ENCODE measurements at places on chromosomes 3 and 15.
A peak's percentile ranks its signal among the peaks of the same experiment; 100 is the strongest.

DNA sequence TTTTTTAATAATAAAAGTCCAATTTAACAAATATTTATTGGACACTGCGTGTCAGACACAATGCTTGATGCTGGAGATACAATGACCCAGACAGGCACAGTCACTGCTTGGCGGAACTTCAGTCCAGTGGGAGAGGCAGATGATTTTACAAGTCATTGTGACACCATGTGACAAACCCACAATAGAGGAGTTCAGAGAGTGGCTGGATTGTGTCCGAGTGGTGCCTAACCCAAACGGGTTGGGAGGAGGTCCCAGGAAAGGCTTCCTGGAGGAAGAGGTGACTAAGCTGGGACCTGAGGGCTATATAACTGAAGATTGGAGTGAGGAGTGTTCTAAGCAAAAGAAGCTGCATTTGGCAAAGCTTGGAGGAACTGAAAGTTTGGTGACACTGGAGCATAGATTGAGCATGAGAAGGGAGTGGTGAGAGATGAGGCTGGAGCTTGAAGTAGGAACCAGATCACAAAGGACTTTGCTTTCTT, 41.4 kb downstream of the CRTC3 start:
- DNase-seq: no peak

DNA sequence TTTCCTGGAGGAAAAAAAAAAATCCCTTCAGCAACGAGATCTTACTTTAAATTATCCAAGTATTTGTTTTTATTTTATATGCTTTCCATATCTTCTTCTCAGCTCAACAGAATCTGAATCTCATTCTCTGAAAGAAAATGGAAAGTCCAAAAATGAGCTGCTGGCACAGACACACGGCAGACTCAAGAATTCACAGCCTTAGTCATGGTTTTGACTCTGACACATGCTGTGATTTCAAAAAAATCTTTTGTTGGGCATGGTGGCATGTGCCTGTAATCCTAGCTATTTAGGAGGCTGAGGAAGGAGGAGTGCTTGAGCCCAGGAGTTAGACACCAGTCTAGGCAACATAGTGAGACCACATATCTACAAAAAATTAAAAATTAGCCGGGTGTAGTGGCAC, 565.0 kb downstream of the MAGI1 start:
- no peak for DNase-seq

- no peak for DNase-seq
These were observed 354.5 kb upstream of the THBS1 start for GRCh38 chr15:39226169-39226937.

GRCh38 chr3:59641169-59641899, 591.5 kb upstream of the CFAP20DC start:
- no peak for DNase-seq

GRCh38 chr3:46861605-46862368, 1.5 kb downstream of the MYL3 start:
- no peak for DNase-seq

- DNase-seq: no peak
These were observed 562.6 kb upstream of the DPPA4 start for GRCh38 chr3:109899925-109900324.

DNA sequence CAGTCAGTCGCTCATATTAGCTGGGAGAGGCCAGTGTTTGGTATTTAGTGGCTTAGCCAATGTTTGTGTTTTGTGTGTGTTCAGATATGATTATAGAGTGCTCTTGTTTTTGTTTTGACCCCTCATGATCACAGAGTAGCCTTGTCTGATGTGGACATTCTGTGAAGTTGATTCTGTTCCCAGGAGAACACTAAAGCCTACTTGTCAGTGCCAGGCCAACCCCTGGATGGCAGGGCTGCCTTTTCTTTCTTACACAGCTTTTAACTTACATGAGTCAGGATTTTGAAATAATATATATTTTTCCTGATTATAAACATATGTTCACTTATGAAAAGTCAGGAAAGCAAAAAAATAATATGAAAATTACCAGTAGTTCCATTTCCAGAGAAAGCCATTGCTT, 11.9 kb downstream of the CFAP161 start:
- no peak for DNase-seq

DNA sequence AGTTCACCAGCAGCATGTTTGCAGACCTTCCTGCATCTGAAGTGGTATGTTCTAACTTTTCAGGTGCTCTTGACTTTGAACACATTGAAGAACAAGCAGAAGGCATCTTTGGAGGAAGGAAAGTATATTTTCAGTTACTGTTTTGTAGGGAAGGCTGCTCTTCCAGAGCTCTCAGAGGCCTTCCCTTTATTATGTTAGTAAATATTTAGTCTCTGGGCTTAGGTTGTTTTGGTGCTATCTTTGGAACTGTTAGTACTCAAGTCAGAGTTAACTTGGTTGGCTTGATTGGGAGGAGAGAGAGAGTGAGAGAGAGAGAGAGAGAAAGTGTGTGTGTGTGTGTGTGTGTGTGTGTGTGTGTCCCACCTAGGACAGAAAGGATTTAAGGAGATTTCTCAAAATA, 188.2 kb downstream of the ITPR1 start:
- DNase-seq: no peak

DNA sequence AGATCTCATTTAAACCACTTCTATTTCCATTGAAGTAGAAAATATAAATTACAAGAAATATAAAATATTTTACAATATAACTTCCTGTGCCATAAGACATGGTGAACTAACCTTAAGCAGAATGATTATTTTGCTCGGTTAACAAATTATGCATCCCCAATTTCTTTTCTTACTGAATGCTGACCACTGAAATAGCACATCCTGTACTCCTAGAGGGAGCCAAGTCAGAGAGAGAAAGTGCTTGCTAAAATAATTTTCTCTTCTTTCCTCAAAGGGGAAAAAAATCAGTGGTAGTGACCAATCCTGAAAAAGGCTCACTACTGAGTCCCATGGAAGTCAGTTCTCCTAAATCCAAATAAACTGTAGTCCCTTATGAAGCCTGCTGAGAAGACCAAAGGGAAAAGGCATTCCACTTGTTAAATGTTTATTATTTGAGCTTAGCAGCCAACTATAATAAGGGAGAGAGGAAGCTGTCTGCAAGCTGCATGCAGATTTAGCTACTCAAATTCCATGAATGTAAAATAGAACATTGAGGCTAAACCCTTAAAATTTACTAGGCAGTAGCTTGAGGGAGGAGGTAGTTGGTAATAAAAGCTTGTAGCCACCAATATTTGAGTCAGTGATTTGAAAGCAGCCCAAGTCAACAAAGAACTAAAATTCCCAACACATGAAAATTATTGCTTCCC, 33.1 kb downstream of the CEP152 start:
- DNase-seq: no peak

GRCh38 chr3:194632809-194633348, 340 bp downstream of the TMEM44 start:
- peak; percentile 89 for DNase-seq

DNA sequence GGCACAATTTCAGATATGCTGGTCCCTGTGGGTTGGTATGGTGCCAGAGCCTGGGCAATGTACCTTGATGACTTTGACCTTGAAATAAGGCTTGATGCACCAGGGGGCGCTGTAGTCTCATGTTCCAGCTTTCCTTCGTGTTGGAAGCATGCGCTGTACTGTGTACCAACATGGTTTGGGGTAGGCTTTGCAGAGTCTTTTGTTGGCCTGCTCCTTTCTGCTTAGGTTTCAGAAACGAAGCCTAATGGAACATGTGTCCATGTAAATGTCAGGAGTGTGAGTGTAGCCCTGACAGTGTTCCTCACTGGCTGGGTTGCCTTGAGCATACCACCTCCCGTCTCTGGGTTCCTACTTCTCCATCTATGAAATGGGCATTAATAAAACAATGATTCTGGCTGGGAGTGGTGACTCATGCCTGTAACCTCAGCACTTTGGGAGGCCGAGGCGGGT, 3.6 kb upstream of the CCR4 start:
- no peak for DNase-seq

DNA sequence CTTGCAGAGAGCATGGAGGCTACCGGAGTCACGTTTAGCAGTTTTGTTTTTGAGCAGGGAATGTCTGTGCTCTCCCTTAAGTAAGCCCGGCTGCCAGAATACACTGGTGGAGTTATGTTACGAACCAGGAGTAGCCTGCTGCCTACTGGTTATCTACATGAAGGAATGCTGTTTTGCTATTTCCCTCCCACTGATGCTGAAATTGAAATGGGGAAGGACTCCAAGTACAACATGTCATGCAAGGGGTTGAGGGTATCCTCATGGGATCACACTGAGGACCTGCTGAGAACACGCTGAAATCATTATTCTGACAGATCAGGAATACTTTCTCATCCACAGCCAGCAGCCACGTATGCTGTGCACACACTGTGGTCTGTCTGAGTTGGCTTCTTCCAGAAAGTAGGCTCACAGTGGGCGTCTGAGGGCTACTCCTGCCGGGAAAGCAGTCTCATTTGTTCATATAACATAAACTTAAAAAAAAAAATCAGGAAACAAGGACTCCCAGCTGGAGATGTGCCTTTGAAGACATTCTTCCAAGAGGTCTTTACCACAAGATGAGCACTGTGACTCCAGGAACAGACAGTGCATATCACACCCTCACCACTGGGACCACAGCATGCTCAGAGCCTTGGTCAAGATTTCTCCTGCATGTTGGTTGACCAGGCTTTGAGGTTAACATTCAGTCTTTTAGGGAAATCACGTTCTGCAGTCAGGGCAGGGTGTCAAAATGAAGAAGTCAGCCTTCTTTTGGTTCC, 300.4 kb upstream of the RASGRP1 start:
- DNase-seq: no peak

- no peak for DNase-seq
These were observed 112.2 kb upstream of the ABHD17C start for GRCh38 chr15:80582816-80583423.

GRCh38 chr3:139427283-139428060, 38.0 kb upstream of the COPB2 start:
- no peak for DNase-seq

- DNase-seq: no peak
These were observed 159.3 kb upstream of the PRICKLE2 start for GRCh38 chr3:64384561-64384960.

DNA sequence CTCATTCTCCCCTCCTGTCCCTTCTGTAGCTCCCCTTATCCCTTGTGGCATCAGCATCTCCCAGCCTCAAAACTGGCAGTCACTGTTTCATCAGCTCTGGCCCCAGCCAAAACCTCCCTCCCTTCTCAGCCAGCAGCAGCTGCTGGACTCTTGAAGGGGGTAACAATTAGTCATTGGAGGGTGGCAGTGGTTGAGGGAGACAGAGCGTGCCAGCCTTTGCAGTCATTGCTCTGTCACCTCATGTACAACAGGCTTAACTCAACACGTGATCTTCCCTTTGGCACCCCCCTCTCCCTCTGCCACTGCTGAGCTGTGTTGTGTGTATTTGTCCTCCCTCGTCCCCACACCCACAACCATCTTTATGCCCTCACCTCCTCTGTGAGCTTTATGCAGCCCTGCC, 28.2 kb downstream of the RBP2 start:
- no peak for DNase-seq

GRCh38 chr3:179416681-179417080, 34.6 kb downstream of the GNB4 start:
- no peak for DNase-seq

GRCh38 chr3:183085634-183086390, 13.5 kb downstream of the MCCC1 start:
- no peak for DNase-seq

DNA sequence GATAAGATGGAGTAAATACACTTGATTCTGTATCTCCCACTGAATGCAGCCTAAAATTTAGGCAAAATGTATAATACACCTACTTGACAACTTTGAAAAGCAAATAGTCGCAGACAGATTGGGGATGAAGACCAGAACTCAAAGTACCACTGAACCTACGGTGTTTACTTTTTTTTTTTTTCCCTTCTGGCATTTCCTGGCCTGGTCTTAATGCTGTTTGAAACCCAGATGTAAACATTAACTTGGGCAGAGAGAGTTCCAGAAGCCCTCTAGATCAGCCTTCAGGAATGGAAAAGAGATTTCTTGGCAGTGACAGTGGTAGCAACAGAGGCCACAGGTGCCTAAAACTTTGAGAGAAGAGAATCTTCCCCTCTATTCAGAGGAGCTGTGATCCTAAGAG, 27.8 kb downstream of the ALPK3 start:
- DNase-seq: no peak

DNA sequence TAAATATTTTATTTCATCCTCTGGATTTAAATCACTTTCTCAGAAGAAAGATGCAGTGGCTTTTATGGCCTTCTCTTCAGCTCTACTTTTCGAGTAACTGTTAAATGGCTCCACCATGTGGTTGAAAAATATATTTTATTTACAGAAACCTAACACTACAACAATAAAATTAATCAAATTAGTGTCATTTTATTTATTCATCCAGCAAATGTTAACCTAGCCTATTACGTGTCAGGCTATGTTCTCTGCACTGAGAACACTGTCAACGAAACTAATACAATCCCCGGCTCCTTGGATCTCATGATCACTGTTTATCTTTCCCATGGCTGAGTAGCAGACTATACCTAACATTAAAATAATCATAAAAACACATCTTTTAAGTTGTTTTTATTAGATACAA, 148.0 kb upstream of the OSTN start:
- DNase-seq: no peak

DNA sequence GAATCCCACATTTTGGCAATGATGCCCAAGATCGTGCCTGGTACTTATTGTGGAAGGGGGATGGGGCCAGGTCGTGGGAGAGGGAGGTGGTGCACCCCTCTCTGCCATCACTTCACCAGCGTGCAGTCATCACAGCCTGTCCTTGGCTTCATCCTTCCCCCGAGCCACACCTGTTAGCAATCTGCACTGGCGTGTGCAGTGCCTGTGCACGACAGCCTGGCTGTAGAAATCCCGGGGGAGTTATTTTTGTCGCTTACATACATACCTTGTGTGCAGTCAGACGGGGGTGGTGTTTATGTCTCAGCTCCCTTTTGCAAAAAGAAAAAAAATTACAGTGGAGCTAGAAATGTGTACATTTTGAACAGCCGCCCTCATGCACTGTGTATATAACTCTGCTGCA, 216.0 kb downstream of the TLE3 start:
- no peak for DNase-seq

GRCh38 chr15:80936288-80937078, 53.1 kb downstream of the MESD start:
- no peak for DNase-seq

- DNase-seq: no peak
These were observed 49.4 kb downstream of the KLF15 start for GRCh38 chr3:126307591-126308393.

GRCh38 chr3:55584716-55585368, 97.7 kb upstream of the WNT5A start:
- no peak for DNase-seq

- DNase-seq: no peak
These were observed 80.2 kb downstream of the FMN1 start for GRCh38 chr15:33114374-33114717.

DNA sequence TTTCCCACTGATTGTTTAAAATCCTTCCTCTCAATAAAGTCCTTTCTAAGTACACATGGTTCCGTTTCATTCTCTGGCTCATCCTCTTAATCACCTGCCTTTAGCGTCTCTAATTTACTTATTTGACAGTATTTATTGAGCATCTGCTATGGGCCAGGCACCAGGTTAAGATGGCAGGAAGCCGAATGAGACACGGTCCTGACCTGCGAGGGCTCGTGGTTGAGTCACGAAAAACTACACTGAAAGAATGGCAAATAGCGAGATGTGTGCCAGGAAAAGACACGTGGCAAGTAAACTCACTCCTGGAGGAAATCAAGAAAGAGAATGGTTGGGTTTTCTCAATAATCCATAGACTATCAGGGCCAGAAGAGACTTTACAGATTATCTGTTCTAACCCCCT, 60.9 kb downstream of the HES1 start:
- DNase-seq: no peak
